ENCODE measurements at places on chromosomes 5 and 9.

DNA sequence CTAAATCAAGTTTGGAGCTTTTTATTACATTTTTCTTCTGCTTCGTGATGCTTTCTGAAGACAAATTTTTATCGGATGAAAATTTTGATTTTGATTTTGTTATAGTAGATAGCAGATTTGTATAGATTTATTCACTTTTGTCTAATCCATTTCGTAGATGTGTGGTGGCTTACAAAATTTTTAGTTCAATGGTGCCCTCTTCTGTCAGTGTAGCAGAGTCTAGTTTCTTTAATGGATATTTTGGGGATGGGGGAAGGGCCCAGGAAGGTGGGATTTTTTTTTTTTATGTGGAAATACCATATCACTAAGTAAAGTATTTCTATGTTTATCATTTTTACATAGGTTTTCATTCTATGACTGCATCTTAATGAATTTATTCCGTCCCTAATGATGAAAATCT is 259.9 kb upstream of the TARS1 start:
- no peaks in the 10 kb centered on the region for H3K27me3 ChIP-seq
- DNase-seq: no peak
- no peak overlapping the region for H3K4me3 ChIP-seq
- H3K36me3 ChIP-seq: no peaks in the 10 kb centered on the region
- H3K4me1 ChIP-seq: no peaks in the 10 kb centered on the region

- no peaks in the 10 kb centered on the region for H3K36me3 ChIP-seq
- H3K27ac ChIP-seq: no peak overlapping the region
- H3K4me3 ChIP-seq: no peak overlapping the region
- no peak for DNase-seq
Observed at GRCh38 chr9:18658804-18659705, 185.1 kb downstream of the ADAMTSL1 start.

DNA sequence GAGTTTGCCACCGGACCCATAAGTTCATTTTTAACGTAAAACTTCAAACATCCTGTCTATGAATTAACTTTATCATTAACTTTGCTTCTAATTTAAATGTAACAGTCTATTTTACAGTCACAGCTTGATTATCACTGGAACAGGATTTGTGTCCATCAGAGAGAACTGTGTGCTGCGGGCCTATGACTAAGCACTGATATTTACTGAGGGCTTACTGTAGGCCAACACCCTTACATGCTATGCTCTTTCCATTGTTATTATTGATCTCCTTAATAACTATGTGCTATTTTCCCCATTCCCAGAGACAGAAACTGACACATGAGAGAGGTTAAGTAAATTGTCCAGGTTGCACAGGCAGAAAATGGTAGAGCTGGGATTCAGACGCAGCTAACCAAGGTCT is 24.0 kb upstream of the GPR151 start:
- no peak overlapping the region for H3K4me3 ChIP-seq
- H3K27me3 ChIP-seq: no peaks in the 10 kb centered on the region
- H3K27ac ChIP-seq: no peak overlapping the region

GRCh38 chr5:145975361-145976066 is 39.1 kb downstream of the SH3RF2 start:
- H3K27me3 ChIP-seq: no peaks in the 10 kb centered on the region
- H3K4me3 ChIP-seq: no peak overlapping the region
- no peaks in the 10 kb centered on the region for H3K4me1 ChIP-seq
- DNase-seq: no peak
- H3K27ac ChIP-seq: no peak overlapping the region
- no peaks in the 10 kb centered on the region for H3K36me3 ChIP-seq

- H3K36me3 ChIP-seq: no peaks in the 10 kb centered on the region
- no peaks in the 10 kb centered on the region for H3K4me1 ChIP-seq
- DNase-seq: no peak
- H3K27me3 ChIP-seq: no peaks in the 10 kb centered on the region
Observed at GRCh38 chr5:31702712-31703111, 63.8 kb downstream of the PDZD2 start.

GRCh38 chr9:89386797-89387196 is 68.5 kb downstream of the SECISBP2 start:
- peaks cover 37% of the 10 kb centered on the region for H3K4me1 ChIP-seq

DNA sequence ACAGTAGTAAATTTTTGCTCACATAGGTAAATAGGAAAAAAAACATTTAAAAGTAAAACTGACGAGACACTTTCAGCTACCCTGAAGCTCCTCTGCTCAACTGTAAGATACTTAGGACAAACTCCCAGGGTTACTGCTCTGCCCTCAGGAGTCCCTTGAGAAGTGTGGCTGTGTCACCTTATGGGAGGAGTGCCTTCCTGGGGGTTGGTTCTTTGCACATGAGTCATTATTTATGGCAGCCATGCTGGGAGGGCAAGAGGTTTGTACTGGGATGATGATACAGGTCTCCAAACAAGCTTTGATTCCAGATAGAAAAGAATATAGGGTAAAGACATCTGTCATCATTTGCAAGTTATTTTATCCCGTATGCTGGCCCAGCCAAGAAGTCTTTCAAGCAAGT is 45.9 kb downstream of the TTC1 start:
- H3K4me3 ChIP-seq: no peak overlapping the region
- no peak for DNase-seq
- H3K36me3 ChIP-seq: peaks cover 95% of the 10 kb centered on the region
- no peaks in the 10 kb centered on the region for H3K27me3 ChIP-seq

GRCh38 chr9:38765101-38765500 is 45.2 kb upstream of the FAM240B start:
- peaks cover 6% of the 10 kb centered on the region for H3K27me3 ChIP-seq
- H3K36me3 ChIP-seq: no peaks in the 10 kb centered on the region
- DNase-seq: no peak

- DNase-seq: no peak
- H3K27me3 ChIP-seq: peaks cover 5% of the 10 kb centered on the region
- H3K36me3 ChIP-seq: no peaks in the 10 kb centered on the region
Observed at GRCh38 chr9:37715991-37716505, 37.6 kb upstream of the TRMT10B start.

GRCh38 chr5:105238561-105238960 is 1676.0 kb upstream of the NUDT12 start:
- H3K4me3 ChIP-seq: no peak overlapping the region
- H3K27me3 ChIP-seq: no peaks in the 10 kb centered on the region
- no peak overlapping the region for H3K27ac ChIP-seq
- H3K4me1 ChIP-seq: no peaks in the 10 kb centered on the region

DNA sequence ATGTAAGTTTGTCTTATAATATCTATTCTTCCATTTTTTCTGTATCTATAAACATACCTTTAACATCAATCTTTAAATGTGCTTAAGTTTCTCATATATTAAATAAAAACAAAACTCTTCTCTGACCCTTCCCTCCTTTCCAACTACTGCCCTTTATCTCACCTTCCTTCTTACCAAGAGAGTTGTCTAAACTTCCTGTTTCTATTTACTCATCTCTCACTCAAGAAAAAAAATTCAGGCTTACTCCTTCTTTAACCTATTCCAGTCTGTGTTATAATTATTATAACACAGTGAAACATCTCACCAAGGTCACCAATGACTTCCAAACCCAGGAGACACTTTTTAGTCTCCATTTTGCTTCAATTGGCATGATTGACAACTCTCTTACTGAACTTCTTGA is 140.9 kb downstream of the CCDC171 start:
- H3K4me1 ChIP-seq: no peaks in the 10 kb centered on the region
- H3K27ac ChIP-seq: no peak overlapping the region
- DNase-seq: no peak

- H3K27ac ChIP-seq: no peak overlapping the region
- H3K27me3 ChIP-seq: no peaks in the 10 kb centered on the region
- no peaks in the 10 kb centered on the region for H3K4me1 ChIP-seq
- no peak for DNase-seq
- no peaks in the 10 kb centered on the region for H3K36me3 ChIP-seq
Observed at GRCh38 chr5:171926311-171926710, 80.1 kb downstream of the FBXW11 start.

DNA sequence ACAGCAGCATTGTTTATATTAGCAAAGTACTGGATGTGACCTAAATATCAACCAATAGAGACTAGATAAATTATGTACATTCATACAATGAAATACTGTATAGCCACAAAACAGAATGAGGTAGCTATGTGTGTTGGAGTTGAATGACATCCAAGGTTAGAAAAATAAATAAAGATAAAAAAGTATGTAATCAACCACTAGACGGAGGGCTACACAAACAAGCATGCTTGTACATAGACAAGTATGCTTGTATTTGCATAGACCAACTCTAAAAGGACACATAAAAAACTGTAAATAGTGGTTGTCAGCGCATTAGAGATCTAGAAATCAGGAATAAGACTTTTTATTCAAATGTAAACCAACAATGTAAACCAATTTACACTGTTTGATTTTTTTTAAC is 3.0 kb downstream of the FEM1C start:
- H3K36me3 ChIP-seq: no peaks in the 10 kb centered on the region
- peak overlapping the region; percentile 86 for H3K4me3 ChIP-seq
- no peak for DNase-seq
- no peaks in the 10 kb centered on the region for H3K27me3 ChIP-seq

GRCh38 chr9:2127486-2127885 is 112.3 kb downstream of the SMARCA2 start:
- peaks cover 26% of the 10 kb centered on the region for H3K4me1 ChIP-seq
- no peaks in the 10 kb centered on the region for H3K27me3 ChIP-seq
- H3K36me3 ChIP-seq: peaks cover 48% of the 10 kb centered on the region
- H3K27ac ChIP-seq: peak overlapping the region; percentile 7

DNA sequence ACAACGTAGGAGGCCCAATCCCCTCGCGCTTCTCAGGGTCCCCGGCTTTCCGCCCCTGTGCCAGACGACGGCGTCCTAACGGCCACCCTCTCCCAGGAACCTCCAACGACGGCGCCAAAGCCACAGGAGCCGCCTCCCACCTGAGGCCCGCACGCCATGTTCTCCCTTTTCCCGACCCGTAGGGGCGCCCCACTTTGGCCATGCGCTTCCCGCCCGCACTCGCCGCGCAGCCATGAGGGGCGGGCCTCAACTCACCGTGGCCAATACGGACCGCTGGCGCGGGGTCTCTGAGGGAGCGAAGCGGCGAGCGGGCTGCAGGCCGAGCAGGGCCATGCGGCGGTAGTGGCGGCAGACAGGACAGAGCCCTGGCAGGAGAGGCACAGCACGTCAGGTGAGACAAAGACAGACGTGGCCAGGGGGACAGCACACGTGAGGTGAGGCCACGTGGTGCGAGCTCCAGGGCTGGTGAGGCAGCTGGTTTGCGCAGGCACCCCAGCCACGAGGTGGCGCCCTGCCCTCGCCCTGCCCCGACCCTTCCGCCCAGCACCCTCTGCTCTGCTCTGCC is 1005.5 kb upstream of the PTPRD start:
- no peaks in the 10 kb centered on the region for H3K27me3 ChIP-seq
- H3K36me3 ChIP-seq: no peaks in the 10 kb centered on the region
- H3K4me1 ChIP-seq: no peaks in the 10 kb centered on the region
- no peak overlapping the region for H3K27ac ChIP-seq

DNA sequence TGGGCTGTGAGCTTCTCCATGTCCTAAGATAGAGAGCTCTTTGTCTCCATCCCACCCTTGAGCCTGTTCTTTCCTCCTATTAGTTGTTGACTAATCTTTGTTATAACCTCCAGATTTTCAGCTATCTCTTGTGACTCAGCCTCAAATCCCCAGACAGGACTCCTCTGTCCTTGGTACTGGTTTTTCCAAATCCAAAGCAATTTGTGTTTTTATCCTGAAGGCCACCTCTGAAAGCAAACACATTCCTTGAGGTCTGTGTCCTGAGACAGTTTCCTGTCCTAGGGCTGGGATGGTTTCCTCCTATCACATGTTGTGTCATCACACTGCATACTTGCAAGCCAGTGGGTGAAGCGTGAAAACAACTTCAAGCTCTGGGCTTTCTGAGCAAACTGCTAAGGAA is 8.5 kb downstream of the TNC start:
- H3K4me3 ChIP-seq: no peak overlapping the region
- H3K27ac ChIP-seq: no peak overlapping the region
- H3K27me3 ChIP-seq: no peaks in the 10 kb centered on the region
- DNase-seq: no peak
- H3K4me1 ChIP-seq: peaks cover 9% of the 10 kb centered on the region

DNA sequence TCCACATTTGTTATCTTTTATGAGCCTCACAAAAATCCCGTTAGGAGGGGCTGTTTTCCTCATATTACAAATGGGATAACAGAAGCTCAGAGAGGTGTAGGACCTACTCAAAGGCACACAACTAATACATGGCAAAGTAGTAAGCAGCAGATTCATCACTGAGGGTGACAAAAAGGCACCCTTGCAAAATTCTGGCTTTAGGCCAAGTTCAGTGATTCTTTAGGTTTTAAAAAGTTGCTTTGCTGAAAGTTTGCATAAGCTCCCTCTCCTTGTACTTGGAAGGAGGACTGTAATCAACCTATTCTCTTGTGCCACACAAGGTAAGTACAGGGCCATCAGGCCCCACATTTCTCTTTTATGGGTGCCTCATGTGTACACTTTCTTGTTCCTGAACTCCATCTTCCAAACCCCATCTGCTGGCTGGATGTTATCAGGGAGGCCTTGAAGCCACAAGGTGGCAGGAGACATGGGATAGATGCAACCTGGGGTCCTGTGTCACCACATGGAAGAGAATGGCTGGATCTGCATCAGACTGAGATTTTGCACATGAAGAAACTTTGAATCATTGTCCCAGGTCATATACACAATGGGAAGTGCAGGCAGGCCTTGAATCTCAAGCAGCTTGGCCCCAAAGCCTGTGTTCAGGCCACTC is 311.6 kb downstream of the MSX2 start:
- H3K27ac ChIP-seq: no peak overlapping the region
- H3K4me3 ChIP-seq: no peak overlapping the region
- no peaks in the 10 kb centered on the region for H3K4me1 ChIP-seq
- H3K27me3 ChIP-seq: no peaks in the 10 kb centered on the region
- no peaks in the 10 kb centered on the region for H3K36me3 ChIP-seq

DNA sequence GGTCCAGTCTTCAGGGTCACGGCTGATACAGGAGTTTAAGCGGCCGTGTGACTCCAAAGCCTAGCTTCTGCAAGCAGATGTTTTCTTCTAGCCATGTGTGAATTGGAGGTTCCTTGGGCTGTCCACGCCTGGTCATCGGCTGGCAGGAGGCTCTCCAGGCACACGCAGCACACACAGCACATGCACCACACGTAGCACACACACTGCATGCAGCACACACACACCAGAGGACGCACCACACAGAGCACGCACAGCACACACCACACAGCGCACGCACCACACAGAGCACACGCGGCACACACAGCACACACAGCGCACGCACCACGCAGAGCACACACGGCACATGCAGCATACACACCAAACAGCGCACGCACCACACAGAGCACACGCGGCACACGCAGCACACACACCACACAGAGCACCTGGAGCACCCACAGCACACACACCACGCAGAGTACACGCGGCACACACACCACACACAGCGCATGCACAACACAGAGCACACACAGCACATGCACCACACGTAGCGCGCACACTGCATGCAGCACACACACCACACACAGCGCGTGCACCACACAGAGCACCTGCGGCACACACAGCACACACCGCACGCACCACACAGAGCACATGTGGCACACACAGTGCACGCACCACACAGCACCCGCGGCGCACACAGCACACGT is 234.3 kb downstream of the FANCC start:
- H3K4me1 ChIP-seq: peaks cover 12% of the 10 kb centered on the region
- H3K36me3 ChIP-seq: peaks cover 72% of the 10 kb centered on the region
- DNase-seq: no peak
- no peak overlapping the region for H3K27ac ChIP-seq
- no peaks in the 10 kb centered on the region for H3K27me3 ChIP-seq

GRCh38 chr9:80560976-80561375 is 989.2 kb downstream of the TLE4 start:
- H3K4me3 ChIP-seq: no peak overlapping the region
- no peaks in the 10 kb centered on the region for H3K36me3 ChIP-seq
- H3K27ac ChIP-seq: no peak overlapping the region
- no peak for DNase-seq
- no peaks in the 10 kb centered on the region for H3K4me1 ChIP-seq
